CD4-positive, alpha-beta T cell treated with Interferon alpha-2 for 1 hour (primary cell): ENCODE measurements at places on chromosomes 1 and 21.
A peak's percentile ranks its signal among the peaks of the same experiment; 100 is the strongest.

- DNase-seq, result peak; percentile 75
These were observed 70.8 kb upstream of the TENT5C start for GRCh38 chr1:117534995-117535467.

- DNase-seq, result no peak
These were observed 1.5 kb downstream of the SHISA4 start for GRCh38 chr1:201890223-201890622.

DNA sequence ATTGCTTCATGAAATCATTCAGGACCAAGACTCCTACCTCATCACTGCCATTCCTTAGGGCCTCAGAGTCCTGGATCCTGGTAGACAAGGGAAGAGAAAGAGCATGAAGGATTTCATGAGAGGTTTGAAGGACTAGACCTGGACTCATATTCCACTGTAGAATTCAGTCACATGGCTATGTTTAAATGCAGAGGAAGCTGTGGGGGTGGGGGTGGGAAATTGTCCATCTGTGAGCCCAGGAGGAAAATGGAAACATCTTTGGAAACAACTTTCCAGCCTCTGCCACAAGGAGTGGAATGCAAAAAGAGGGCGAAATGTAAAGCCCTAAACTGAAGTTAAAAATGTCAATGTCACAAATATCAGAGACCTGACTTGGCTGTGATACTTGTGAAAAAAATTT lies 73.0 kb downstream of the BRINP2 start:
- DNase-seq, result no peak

- no peak for DNase-seq
These were observed 37.4 kb downstream of the XCL1 start for GRCh38 chr1:168613691-168614231.

DNA sequence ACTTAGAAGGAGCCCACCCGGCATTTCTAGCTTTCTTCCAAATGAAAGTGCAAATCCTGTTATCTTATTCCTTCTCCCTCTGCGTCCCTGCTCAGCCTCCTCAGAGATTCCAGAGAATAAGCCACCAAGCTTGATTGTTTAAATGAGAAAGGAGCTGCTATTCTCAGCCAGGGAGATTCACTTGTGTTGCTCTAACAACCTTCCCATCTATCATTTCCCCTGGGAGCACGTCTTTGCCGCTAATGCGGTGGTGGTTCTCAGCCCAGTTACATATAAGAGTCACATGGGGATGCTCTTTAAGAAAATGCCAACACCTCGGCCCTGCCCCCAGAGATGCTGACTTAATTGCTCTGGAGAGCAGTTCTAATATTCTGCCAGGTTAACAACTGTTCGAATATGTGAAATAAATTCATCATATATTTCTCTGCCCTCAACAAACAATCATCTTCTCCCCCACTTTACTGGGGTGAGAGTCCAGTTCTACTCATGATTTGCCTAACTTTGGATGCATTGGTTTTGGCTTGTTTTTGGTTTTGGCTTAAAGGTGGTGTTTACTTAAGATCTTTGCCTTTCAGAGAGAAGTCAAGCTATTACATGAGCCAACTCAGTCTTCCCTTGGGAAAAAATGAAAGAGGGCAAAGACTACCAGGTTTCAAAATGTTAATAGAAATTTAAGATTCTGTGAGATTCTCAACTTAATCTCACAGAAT lies 213.9 kb downstream of the SEC16B start:
- DNase-seq, result no peak

- no peak for DNase-seq
These were observed 35.9 kb upstream of the ATP5PO start for GRCh38 chr21:33951276-33952178.
